Osteocyte (in vitro differentiated cells): ENCODE measurements at places on chromosomes 11 and 22.

- no peak for DNase-seq
Measured at GRCh38 chr11:86143087-86144030, 74.5 kb upstream of the PICALM start.

- DNase-seq: no peak
Measured at GRCh38 chr11:67997475-67997921, 6.4 kb downstream of the UNC93B1 start.

- peak; percentile 63 for DNase-seq
Measured at GRCh38 chr11:72226701-72227100, 2.1 kb downstream of the INPPL1 start.

DNA sequence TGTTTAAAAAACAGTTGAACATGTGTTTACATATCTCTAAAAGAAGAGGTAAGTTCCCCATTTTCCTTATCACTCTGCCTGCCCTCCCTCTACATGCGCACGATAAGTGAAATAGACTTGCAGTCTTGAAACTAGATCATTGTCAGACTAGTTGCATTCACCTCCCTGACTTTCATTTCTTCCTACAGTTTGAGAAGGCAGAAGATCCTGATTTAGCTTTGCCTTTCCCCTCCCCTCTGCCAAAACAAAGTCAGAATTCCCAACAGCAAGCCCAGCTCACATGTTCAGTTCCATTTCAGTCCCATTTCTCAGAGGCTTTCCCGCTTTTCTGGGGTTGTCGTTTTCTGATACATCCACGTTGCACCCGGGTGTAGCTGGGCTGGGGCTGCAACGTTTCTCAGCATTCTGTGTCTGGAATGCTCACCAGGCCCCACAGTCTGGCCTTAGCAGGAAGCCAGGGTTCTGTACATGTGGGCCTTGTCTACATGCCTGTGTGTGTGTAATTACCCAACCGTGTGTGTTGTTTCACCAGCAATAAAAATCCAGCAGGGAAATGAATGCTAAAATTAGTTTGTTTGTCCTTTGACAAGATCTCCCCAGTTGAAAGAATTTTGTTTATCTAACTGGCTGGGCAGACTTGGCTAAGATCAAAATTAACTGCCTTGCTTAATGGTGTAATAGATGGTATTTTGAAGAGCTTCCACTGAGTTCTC lies 179.2 kb downstream of the DBX1 start:
- DNase-seq: no peak

DNA sequence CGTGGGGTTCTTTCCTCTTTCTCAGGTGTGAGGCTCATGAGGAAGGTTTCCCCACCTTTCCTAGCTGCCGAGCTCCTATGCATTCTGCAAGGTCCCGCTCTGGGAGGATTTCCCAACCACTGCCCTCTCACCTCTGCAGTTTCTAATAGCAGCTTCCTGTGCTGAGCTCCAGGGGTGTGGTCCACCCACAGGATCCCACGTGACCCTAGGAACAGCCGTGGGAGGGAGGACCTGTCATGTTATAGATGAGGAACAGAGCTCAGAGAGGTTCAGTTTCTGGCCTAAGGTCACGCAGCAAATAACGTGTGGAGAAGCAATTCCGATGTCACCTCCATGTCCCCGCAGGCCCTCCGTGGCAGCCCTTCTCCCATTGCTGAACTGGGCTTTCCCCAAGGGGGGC lies 38.5 kb downstream of the FLRT1 start:
- DNase-seq: no peak

GRCh38 chr11:122619757-122620156 lies 35.8 kb upstream of the UBASH3B start:
- no peak for DNase-seq

- no peak for DNase-seq
Measured at GRCh38 chr11:16154715-16155396, 201.5 kb downstream of the SOX6 start.

DNA sequence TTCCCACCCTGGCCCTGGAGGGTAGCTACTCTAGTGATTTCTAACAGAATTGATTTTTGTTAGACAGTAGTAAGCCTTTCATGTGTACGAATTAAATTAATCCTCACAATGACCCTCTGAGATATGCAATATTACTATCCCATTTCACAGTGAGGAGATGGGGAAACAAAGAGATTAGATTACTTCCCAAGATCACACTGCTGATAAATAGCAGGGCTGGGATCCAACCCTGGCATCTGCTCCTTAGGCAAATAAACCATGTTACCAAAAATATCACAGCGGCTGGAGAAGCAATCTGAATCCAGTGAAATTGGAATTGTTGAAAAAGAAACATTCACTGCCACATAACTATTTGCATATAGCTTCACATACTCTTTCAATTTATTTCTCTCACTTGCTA lies 12.8 kb upstream of the CAVIN3 start:
- no peak for DNase-seq

DNA sequence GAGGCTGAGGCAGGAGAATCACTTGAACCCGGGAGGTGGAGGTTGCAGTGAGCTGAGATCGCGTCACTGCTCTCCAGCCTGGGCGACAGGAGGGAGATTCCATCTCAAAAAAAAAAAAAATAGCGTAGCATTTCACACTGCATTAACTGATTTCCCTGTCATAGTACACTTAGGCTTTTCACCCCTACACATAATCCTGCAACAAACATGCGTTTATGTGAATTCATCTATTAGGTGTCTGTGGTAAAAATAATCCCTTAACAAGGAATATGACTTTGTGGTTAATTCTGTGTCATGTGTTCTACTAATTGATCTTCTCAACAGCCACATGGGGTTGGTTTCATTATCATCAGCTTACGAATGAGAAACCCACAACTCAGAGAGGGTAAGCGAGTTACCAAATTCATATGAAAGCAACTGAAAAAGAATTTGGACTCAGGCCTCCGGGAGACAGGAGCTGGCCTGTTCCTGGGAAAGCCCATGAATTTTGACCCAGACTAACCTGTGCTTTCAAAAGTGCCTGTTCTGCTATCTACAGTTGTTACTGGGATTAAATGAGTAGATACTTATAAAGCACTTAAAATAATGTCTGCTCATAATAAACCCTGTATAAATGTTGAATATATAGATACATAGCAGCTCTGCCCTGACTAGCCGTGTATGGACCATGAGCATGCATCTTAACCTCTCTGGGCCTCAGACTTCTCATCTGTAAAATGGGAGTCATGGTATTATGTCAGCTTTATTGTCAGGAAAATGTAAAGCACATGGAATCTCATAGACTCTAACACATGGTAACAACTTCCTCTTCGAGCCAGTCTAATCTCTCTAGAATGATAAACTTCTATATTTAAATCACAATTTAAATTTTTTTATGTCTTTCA lies 36.6 kb downstream of the KCNJ1 start:
- no peak for DNase-seq

- no peak for DNase-seq
Measured at GRCh38 chr11:29679996-29680395, 336.8 kb downstream of the KCNA4 start.
